ENCODE measurements at places on chromosomes 13 and 19.
A peak's percentile ranks its signal among the peaks of the same experiment; 100 is the strongest.

- peak; percentile 74 for DNase-seq
Measured at GRCh38 chr19:13012690-13013608, 17.7 kb downstream of the NFIX start.

DNA sequence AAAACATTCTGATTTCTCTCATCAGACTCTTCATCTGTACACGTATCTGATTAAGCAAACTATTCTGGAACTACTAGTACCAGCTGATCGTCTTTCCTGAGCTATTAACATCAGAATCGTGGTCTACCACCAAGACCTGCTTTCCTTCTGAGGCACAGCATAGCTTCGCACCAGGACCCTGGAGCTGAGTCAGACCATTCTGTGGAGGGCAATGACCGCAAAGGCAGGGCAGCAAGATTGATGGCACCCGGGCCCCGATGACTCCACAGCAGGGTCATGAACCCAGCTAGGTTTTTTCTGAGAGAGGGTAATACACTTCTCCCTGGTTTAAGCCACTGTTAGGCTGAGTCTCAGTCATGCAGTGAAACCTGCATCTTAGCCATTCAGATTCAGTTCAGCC, 158.7 kb upstream of the GPR12 start:
- no peak for DNase-seq

DNA sequence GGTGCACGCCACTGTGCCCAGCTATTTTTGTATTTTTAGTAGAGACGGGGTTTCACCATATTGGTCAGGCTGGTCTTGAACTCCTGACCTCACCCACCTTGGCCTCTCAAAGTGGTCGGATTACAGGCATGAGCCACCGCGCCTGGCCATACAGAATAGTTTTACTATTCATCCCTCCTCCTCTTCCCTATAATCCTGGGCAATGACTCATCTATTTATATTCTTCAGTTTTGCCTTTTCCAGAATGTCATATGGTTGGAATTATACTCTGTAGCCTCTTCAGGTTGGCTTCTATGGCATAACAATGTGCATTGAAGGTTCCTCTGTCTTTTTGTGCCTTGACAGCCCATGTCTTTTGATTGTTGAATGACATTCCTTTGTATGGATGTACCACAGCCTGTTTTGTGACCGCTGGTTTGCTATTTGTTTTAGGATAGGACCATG, 22.2 kb upstream of the LRP3 start:
- DNase-seq = no peak

GRCh38 chr19:50321831-50322230, 7.3 kb downstream of the KCNC3 start:
- no peak for DNase-seq

DNA sequence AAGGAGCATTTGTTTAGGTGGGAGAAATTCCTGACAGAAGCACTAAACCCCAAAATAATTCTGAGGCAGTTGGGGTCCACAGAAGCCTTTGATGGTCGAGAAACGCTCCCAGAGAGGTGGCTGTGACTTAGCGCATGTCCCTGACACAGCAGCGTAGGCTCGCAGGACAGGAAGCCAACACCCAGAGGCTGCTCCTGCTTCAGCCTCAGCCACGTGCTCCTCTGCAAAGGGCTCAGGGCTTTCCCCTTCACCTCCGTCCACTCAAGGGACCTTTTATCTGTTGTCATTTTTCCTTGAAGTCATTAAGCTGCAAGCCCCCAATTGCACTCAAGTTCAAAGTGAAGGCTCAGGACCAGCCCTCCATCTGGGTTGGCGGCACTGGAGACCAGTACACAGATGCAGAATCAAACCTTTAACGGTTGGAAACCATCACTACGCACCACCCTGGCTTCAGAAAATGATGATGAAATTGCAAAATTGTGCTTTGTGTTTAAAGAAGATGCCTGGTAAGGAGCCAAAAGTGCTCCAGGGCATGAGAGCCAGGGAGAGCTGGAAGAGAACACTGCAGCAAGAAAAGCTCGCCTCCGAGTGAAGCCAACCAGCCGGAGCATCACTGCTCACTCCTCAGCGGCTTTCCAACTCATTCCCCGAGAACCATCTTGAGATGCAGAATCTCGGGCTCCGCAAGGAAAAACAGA, 219.6 kb downstream of the RAP2A start:
- no peak for DNase-seq

- no peak for DNase-seq
Measured at GRCh38 chr19:39384839-39385568, 5.9 kb downstream of the PAF1 start.

DNA sequence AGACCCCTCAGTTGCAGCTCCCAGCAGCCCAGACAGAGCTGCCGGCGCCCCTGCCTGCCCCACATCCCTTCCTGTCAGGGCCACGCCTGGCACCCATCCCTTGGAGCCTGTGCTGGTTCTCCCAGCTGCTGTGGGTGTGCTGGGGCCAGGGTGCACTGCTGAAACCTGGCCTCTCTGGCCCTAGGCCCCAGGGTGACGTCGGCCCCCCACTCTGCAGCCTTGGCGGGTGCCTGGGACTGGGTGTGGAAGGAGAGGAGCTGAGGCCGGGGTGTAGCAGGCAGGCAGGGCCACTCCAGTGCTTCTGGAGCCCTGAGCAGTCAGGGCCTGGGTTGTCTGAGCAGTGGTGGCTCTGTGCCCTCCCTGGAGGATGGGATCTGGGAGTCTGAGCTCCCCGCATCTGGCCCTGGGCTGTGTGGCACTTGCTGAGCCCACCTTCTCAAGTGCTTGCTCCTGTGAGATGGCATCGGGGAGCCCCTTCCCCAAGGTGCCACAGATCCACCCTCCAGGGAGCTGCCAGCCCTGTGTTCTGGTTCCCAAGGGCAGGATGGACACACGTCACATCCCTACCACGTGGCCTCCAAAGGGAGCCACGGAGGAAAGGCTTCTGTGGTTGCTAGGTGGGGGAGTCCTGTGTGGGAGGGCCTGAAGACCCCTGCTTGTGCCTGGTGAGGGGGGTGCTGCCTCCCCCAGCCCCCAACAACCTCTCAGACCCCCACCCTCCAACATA, 5.2 kb downstream of the PLEKHJ1 start:
- DNase-seq = no peak

DNA sequence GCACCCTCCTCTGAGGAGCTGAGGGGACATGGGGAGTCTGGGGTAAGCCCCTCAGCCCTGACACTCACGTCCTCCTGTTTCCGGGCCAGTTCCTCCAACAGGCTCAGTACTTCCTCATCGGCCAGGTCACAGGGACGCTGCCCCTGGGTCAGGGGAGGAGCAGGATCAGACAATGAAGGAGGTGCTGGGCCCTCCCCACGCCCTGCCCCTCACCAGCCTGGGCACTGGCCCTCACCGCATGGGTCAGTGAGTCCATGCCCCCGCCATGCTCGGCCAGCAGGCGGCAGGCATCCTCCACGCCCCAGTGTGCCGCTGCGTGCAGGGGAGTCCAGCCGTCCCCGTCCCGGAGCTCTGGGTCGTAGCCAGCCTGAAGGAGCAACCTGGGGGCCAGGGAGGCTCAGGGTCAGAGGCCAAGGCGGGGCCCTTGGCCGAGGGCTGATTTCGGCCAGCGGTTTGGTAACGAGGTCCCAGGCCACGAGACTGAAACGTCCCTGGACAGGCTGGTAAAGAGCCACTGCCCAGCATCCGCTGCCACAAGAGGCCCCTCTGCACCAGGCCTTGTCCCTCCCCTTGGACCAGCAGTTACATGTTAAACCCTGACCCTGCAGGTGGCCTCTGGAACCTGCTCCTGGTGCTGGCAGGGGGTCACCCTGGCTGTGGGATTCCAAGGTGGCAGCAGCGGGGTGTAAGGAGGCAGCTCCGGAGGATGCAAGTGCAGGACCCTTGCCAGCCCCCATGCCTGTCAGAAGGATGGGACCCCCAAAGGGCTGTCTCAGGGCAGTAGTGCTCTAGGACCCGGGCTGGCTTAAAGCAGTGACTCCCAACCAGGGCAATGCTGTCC, 18.5 kb downstream of the PPP1R12C start:
- no peak for DNase-seq

GRCh38 chr19:45076029-45076850, at the start of gene ZNF296:
ZNF296 (minus strand) TSS chr19:45076478; CDS start chr19:45076373, 105 bp downstream.
- DNase-seq = peak; percentile 93

DNA sequence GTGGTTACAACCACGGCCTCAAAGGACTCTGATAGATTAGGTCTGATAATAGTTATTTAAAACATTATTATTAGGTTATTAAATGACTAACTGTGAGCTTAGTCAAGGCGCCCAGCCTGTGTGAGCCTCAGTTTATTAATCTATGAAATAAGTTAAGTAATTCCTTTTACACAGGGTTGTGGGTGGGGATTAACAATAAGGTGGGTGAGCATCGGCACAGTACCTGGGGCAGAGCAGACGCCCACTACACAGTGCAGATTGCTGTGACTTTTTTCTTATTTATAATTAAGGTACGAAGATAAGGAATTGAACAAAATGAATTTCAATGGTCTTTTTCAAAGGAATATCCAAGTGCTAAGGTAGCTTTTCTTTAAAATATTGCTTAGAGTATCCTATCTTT, 132.2 kb downstream of the KATNAL1 start:
- DNase-seq = no peak

- DNase-seq = no peak
Measured at GRCh38 chr19:47437500-47437899, 18.2 kb upstream of the MEIS3 start.

DNA sequence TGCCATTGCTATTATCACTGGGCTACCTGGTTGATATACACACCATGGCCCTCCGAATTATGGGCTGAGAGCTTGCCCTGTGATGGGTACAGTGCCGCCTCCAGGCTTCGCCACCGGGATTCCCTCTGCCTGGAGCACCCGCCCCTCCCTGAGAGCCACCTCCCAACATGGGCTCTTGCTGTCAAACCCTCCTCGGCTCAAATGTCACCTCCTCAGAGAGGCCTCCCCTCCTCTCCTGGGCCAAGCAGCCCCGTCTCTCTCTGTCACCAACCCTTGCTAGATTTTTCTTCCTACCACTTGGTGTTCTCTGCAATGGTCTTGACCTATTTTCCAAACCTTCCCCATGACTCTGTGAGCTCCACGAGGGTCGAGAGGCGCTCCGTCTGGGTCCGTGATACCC, 12.2 kb upstream of the TLE2 start:
- DNase-seq = peak; percentile 32

DNA sequence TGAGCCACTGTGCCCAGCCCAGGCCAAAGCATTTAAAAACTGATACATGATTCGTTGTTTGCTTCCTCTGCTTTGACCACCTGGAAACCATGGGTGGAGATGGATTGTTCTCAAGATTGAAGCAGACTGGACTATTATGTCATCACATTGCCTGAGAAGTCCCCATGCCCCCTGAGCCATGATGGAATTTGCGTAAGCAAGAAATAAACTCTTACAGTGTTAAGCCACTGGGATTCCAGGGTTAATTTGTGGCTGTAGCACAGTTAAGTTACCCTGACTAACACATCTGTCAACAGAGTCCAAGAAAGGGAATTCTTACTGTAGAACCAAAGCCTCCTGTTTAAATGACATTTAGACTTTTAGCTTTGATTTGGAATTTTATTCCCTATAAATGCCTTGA, 19.4 kb upstream of the DHRS12 start:
- no peak for DNase-seq

- DNase-seq = no peak
Measured at GRCh38 chr13:46386392-46387063, 524 bp downstream of the RUBCNL start.

All from Right ventricle myocardium inferior (tissue), 1 donor.